ENCODE measurements at places on chromosomes 16 and 17.

DNA sequence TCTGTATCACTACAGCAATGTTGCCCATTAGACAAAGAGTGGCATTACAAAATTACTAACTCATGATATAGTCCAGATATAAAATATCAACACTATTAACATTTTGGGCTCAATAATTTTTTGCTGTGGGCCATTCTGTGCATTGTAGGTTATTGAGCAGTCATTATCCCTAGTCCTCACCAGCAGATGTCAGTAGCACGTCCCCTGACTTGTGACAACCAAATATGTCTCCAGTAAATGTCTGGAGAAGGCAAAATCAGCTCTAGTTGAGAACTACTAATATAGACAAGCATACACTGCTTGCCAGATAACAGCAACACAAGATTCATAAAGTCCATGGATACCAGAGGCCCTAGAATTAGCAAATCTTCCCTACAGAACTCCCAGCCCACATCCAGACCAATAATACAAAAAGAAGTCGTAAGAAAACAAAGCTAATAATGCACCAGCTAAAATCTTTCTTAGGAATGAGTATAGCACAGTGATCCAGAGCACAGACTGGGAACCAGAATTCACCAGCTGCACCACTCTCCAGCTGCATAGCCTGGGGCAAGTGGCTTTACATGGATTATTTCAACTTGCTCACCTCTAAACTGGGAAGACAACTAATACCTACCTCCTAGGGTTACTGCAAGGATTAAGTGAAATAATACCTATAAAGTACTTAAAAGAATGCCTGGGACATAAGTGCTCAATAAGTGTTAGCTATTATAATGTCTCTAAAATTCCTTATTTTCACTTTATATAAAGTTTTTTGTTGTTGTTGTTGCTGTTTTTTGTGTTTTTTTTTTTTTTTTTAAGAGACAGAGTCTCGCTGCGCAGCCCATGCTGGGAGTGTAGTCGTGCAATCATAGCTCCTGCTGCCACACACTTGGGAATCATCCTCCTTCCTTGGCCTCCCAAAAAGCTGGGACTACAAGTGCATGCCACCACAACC lies 23.7 kb downstream of the HELZ start:
- peak; percentile 34 for DNase-seq

DNA sequence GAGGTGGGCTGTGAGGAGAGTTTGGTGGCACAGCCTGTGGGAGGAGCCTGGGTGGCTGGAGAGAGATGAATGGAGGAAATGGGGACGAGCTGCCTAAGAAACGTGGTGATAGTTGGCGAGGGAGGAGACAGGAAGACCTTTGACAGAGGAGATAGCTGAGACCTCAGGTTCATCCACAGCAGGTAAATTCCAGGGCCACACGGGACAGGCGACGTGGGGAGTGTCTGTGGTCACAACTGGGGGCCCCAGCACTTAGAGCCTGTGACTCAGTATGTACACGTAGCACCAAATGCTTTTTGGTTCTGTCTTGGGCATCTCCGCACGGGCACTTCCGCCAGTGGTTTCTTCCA lies 7.7 kb downstream of the MINK1 start:
- DNase-seq, result no peak

- DNase-seq, result no peak
Observed at GRCh38 chr17:80673152-80673920, 128.7 kb downstream of the RPTOR start.

- DNase-seq, result no peak
Observed at GRCh38 chr16:22407486-22407885, 33.1 kb upstream of the CDR2 start.

- no peak for DNase-seq
Observed at GRCh38 chr16:65071433-65072311, 50.2 kb downstream of the CDH11 start.

DNA sequence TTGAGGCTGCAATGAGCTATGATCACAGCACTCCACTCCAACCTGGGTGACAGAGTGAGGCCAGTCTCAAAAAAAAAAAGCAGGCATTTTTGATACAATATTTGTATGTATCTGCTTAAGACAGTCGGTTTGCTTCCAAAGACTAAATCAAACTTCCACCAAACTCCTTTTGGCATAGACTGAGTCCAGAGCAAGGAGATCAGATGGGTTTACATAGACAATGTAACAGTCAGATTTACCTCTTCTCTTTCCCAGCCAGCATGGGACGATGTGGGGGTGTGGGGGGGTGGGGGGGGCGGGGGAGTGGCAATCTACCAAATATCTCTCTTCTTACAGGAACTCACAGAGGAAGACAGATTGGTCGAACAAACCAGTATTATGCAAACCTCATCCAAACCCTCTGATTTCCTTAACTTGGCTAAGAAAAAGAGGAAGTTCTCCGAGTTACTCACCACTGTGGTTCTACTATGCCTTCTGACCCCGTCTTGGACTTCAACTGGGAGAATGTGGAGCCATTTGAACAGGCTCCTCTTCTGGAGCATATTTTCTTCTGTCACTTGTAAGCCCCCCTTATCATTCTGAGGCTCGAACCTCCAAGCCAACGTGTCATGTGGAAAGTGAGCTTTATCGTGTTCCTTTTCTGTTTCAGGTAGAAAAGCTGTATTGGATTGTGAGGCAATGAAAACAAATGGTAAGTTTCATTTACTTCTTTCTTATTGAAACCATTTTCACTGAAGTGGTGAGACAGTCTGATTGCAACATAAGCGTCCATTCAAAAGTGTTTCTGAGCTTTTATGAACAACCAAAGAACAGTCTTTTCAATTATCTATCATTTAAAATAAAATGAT lies at the start of gene MILR1:
Gene MILR1, plus strand, starts transcription at position 451 of the 848 bp plus-strand sequence. Its CDS starts 54 bp downstream, at position 505.
- DNase-seq, result no peak
